ENCODE measurements at places on chromosomes 3 and 15.

GRCh38 chr3:194176274-194176991 is 40.5 kb downstream of the HES1 start:
- DNase-seq: no peak

DNA sequence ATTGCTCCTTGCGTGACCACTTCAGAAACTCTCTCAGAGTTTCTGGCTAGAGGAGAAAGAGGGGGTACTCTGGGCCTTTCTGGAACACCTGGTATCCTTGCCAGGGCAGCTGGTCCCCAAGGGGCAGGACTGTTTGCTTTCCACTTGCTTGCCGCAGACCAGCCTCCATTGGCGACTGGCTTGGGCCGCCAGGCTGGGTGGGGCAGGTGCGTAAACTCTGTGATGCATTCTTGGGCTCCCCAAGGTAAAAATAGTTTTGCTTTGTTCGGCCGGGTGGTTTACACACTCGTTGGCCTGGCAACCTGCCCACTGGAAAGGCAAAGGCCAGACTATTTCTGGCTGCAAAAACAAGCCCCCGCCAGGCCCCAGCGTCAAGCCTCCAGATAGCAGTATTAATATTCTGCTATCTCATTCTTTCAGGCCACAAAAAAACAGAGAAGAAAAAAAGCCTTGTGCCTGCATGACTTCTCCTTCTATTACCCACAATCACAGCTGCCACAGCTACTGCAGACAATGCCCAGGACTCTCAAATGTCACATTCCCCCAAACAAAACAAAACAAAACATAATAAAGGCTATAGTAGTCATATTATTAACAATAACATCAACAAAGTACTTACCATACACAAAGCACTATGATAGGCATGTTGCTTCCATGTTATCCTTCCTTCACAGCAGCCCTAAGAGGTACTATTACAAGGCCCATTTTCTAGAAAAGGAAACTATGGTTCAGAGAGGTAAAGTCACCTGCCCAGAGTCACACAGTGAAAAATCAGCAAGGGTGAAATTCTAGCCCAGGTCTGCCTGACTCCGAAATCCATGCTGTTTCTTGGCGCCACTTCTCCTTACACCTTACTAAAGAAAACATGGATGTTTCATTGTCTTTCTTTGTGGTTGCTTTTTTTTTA is 14.0 kb upstream of the SSUH2 start:
- DNase-seq: peak; percentile 25

DNA sequence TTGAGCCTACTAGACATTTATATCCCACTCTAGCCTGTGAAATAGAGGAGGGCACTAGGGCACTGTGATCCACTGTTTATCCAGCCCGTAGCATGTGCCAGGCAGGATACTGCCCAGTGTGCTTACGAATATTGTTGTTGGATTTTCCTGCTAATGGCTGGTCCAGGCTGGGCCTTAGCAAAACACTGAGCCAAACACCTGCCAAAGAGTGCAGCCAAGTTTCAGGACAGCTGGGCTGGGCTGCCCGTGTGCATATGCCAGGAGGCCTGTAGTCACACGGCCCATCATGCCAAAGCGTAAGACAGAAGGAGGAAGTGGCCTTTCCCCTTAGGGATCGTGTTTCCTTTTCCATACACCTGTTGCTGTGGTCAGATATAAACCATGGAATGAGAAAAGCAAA is 54.5 kb upstream of the ABHD10 start:
- no peak for DNase-seq

- DNase-seq: no peak
Measured at GRCh38 chr3:183823963-183824362, 1.4 kb downstream of the MAP6D1 start.

DNA sequence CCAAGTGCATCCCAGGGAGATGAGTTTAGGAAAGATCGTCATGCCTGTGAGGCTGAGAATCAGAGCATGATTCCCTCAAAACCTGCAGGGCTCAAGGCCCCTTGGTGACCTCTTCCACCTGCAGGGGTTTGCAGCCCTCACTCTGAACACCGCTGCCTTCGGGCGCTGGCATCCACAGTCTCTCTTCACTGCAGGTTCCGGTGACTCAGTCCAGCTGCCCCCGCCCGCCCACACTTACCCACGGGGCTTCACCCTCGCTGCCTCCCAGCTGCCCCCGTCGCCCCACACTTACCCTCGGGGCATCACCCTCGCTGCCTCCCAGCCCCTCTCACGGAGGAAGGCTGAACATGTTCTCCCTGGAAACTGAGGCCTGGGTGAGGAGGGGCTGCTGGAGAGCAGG is 277.1 kb downstream of the XXYLT1 start:
- no peak for DNase-seq

DNA sequence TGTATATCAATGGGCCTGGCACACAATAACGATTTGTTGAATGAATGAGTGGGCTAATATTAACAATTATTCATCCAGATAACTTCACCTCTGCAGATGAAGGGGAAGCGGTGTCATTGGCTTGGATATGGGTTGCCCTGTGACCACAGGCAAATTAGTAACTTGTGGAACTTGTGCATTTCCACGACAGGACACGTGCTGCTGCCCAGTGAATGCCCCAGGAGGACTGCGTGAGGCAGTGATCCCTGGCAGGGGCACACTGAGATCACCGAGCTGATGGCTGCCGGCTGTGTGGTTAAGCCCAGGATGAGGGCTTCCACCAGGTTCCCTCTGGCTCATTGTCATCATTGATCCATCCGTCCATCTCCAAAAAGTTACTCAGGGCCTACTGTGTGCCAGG is 84.1 kb upstream of the HACD2 start:
- DNase-seq: no peak

- no peak for DNase-seq
Measured at GRCh38 chr3:153404157-153404556, 242.1 kb downstream of the RAP2B start.

- no peak for DNase-seq
Measured at GRCh38 chr15:42921342-42921731, 759 bp upstream of the TTBK2 start.

DNA sequence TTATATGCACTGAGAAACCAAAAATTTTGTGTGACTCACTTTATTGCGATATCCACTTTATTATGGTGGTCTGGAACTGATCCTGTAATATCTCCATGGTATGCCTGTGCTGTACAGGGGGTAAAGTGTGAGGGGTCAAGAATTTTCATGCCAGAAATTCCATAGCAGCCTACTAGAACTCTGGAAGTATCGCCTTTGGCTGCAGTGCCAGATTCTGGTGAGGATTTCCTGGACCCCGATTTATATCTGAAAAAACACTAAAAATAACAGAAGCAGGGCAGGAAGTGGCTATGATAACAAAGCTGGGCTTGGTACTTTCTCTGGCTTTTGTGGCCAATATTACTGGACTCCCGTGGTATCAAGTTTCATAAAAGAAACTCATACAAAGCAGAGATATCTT is 36.4 kb downstream of the CCDC80 start:
- no peak for DNase-seq

DNA sequence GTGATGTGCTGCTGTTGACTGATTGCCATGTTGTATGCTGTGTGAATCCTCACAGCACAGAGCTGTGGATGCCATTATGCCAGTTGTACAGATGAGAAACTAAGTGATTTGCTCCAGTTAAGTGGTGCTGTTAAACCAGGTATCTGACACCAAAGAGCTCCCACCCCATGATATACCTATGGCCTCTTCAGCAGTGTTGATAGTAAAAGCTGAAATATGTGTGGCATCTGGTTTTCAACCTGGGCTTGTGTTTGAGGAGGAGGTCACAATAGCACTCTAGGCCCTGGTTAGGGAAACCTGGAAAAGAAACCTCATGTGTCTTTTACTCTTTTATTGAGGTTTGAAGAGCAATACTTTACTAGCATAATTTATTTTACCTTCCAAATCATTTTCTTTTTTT is 21.4 kb downstream of the RAD54L2 start:
- DNase-seq: no peak

GRCh38 chr3:69092030-69092516 is 7.3 kb downstream of the ARL6IP5 start:
- no peak for DNase-seq

GRCh38 chr3:158539414-158540014 is 31.5 kb upstream of the MLF1 start:
- peak; percentile 18 for DNase-seq

DNA sequence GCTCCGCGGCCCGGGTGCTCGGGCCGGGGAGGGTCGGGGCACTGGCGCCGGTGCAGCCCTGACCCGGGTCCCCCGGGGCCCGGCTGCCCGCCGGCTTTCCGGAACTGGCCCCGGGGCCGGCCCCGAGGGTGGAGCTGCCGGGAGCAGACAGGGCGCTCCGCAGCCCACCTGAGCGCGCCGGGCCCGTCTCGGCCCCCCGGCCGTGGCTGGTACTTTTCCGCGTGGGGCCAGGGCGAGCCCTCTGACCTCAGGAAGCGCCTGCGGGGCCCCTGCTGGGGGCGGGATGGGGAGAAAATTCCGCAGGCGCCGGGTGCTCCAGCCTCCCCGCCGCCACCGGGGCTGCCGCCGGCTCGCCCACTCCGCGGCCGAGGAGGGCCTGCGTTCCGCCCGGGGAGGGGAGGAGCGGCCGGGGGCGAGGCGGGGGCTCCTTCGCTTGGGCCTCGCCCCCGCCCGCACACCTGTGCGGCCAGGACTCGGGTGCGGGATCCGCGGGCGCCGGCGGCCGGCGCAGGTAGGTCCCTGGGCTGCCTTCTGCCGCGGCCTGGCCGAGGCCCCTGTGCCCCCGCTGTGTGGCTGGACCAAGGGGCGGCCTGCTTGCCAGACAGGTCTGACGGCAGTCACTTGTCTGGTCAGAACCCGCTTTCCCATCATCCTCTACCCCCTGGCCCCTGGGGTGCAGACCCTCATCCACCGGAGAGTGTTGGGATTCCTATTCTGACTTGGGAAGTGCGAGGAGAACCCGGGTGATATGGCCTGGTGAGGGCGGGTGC is 3.5 kb downstream of the FURIN start:
- no peak for DNase-seq

- no peak for DNase-seq
Measured at GRCh38 chr3:51789437-51789836, 10.4 kb upstream of the IQCF6 start.

- no peak for DNase-seq
Measured at GRCh38 chr3:49554633-49555265, 472 bp downstream of the BSN start.

DNA sequence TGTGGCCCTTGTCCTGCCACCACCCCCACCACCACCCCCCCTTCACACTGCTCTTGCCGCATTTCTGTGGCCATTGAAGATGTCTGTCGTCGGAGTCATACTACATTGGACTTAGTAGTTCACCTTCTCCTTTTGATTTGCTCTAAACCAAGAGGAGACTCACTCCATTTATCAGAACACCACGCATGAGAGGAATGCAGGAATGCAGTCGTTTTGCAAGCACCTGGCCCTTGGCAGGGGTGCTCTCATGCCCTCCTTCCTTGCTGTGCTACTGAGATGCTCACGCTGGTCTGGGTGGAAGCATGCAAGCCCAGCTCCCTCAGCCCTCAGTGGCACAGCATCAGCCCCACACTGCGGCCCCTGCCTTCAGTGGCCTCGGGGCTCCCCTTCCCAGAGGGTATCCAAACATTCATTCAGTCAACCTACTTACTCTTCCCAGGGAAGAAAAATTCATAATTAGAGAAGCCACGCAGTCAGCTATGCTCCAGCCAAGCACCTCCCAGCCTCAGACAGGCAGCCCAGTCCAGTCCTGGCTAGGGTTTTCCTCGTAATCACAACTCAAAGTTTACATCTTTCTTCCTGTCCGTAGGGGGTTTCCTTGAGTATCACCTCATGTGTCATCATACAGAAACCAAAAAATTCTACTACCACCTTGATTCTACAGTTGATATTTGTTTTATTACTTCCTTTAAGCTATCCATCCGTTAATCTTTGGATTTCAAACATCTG is 520.0 kb downstream of the GABRG3 start:
- no peak for DNase-seq

GRCh38 chr3:182530316-182530715 is 263.0 kb upstream of the ATP11B start:
- no peak for DNase-seq

- DNase-seq: no peak
Measured at GRCh38 chr3:119356646-119357045, 62.5 kb downstream of the ARHGAP31 start.

GRCh38 chr15:55372701-55373440 is 35.3 kb downstream of the CCPG1 start:
- no peak for DNase-seq

- DNase-seq: no peak
Measured at GRCh38 chr3:49104052-49104426, 518 bp downstream of the QARS1 start.

DNA sequence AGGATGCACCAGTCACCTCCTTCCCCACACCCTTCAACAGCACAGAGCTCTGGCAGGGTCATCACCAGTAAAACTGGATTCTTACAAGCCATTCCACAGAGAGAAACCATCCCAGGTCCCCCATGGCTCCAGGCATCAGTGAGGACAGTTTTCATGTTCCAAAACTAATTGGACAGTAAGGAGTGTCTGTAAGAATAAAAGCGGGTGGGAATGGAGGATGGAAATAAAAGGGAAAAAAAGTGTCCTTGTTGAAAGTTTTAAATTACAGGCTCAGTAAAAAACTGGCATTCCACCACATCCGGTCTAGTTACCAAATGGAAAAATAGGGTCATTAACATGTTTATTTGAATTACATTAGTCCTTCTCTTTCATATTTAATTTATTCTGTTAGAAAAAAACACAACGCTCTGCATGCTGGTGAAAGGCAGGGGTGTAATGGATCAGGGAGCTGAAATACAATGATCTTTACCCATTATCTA is 117.4 kb downstream of the TIGIT start:
- no peak for DNase-seq

GRCh38 chr15:38646716-38647115 is 82.1 kb upstream of the RASGRP1 start:
- no peak for DNase-seq

DNA sequence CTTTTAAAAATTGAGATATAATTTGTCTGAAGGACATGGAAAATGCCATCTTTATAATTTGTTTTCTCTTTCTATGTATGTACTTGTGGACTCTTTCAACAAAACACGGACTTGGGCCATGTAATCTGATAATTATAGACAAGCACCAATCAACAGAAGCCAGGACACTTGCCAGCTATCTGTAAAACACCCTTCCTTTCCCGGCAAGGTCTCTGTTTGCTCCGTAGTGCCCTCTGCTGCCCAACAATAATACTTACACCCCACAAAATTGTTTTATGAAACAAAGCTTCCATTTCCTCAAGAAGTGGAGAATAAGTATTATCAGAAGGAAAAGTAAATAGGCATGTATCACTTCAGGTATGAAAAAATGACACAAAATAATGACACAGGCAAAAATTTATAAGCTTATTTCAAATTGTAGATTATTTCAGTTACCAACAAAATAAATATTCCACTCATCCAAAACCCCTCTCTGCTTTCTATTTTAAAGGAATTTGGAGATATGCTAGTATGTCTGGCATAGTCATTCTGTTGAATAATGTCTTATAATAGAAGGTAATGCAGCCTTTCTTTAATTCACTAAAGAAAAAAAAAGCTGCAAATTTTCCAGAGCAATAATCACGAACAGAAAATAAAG is 32.8 kb downstream of the MYH15 start:
- peak; percentile 47 for DNase-seq

GRCh38 chr3:148173851-148174250 is 523.9 kb upstream of the AGTR1 start:
- no peak for DNase-seq

DNA sequence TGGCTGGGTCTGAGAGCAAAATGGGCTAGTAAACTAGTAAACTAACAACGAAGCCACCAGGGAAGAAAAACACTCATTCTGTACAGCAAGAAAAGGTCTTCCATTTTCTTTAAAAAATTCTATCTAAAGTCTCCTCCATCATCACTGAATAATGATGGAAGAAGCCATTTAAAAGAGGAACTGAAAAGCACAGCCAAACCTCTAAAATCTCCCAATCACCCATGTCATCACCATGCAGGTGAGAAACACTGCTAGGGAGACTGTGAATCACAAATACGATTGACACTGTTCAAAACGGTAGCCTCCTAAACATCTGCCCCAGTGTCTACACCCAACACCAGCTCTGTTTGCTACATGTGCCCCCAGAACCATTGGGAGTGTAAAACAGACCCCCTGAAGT is 140.4 kb downstream of the RORA start:
- no peak for DNase-seq

All from NCI-H2227 treated with DMSO at 0.1 percent for 48 hours (cell line).